Left kidney (tissue), 8 donors: ENCODE measurements at places on chromosomes 5 and 9. TPM values are rescaled to one million over a fixed set of nuclear protein-coding genes. Genes with fewer than 3 reads are reported as not detected.

- DNase-seq, result no peak
Observed at GRCh38 chr9:35771534-35771933, 17.5 kb upstream of the MSMP start.

TAF11L10 gene
- polyA plus RNA-seq, result not detected

FOXD4 gene
- polyA plus RNA-seq, result 0.62 TPM

DNA sequence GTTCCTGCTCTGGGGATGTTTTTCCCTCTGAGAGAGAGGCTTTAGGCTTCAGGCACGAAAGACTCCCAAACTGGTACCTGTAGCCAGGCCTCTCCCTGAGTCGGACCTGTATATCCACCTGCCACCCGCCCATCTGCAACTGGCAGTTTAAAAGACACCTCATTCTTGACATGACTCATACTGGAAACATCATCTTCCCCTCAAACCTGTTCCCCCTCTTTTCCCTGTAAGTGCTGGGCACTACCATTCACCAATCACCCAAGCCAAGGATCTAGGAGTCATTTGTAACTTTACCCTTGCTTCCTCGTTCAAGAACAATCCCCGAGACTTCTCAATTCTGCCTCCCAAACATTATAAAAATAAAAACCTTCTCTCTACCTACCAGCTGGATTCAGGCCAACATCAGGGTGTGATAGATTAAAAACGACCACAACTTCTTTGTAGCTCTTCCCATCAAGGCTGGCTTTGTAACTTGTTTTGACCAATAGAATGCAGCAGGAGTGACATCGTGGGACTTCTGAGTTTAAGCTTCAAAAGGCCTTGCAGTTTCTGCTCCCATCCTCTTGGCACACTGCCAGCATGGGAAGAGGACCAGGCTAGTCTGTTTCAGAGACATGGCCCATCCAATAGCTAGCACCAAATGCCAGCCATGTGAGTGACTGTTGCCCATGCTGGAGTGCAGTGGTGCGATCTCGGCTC, 1.8 kb upstream of the WDR31 start:
- no peak for DNase-seq

DNA sequence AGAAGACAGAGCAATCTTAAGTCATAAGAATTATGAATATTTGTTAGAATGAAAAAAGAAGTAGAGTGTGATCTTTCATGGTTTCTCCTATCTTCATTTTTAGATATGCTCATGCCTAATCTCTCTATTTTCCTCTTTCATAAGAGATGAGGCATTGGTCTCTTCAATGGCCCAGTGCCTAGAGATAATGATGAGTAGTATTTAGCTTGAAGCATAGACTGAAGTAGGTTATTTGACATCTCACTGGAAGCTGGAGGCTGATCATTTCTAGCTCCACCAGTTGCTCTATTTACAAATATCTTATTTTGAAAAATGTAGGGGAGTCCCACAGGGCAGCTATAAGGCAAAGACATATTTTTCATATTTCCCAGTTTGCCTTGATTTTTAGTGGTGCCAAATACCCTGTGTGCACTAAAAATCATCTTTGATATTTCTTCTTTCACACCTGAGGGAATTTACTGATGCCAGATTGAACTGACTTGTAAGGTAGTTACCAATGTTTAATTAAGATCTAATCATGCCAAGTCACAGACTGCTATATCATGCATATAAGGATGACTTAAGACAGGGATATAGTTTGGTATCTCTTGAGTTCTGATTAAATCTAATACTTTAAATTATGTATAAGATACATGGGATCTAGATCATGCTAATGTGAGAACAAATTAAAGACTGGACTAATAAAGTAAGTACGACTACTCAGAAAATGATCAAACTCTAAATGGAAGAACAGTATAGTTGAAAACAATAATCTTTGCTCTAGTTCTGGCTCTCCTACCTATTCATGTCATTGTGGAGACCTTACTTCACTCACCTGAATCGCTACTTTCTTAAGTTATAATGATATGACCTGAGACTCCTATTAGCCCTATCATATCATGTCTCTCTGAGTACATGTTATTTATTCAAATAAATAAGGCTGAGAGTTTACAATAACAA, 108.2 kb upstream of the IFNE start:
- no peak for DNase-seq

GRCh38 chr5:143511736-143512135, 108.2 kb upstream of the NR3C1 start:
- DNase-seq, result no peak

DNA sequence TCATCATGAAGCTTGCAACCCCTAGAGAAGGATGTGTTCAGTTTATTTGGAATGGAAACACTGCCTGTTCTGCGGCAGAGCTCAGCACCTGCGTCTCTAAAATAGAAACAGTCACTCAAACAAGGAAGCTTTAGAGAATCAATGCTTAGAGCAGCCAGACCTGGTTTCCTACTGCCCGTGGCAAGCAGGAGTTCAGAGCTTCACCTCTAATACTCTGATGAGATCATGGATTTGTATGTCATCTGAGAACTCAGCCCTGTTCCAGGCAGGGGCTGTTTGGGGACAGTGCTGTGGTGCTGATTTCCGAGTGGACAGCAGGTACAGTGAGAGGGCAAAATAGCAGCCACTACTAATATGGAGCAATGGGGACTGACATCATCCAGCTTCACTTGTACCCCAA, 236.0 kb upstream of the IRX1 start:
- no peak for DNase-seq

CCL27 gene
- 1.1 TPM for polyA plus RNA-seq

GRCh38 chr5:72552041-72552557, 44.9 kb upstream of the ZNF366 start:
- DNase-seq, result no peak
